Breast epithelium (tissue), 4 donors: ENCODE measurements at places on chromosomes 11 and 22. TPM values are rescaled to one million over a fixed set of nuclear protein-coding genes. Genes with fewer than 3 reads are reported as not detected.

The HTR3B gene
- not detected for total RNA-seq

The GLYATL2 gene
- total RNA-seq = 1.3 TPM

The OR4D5 gene
- not detected for total RNA-seq

The MUC6 gene
- 1.3 TPM for total RNA-seq

The PVALB gene
- total RNA-seq = not detected

The POU2AF3 gene
- 1.6 TPM for total RNA-seq

The PKDREJ gene
- total RNA-seq = not detected

The ZNF280B gene
- total RNA-seq = 0.44 TPM

DNA sequence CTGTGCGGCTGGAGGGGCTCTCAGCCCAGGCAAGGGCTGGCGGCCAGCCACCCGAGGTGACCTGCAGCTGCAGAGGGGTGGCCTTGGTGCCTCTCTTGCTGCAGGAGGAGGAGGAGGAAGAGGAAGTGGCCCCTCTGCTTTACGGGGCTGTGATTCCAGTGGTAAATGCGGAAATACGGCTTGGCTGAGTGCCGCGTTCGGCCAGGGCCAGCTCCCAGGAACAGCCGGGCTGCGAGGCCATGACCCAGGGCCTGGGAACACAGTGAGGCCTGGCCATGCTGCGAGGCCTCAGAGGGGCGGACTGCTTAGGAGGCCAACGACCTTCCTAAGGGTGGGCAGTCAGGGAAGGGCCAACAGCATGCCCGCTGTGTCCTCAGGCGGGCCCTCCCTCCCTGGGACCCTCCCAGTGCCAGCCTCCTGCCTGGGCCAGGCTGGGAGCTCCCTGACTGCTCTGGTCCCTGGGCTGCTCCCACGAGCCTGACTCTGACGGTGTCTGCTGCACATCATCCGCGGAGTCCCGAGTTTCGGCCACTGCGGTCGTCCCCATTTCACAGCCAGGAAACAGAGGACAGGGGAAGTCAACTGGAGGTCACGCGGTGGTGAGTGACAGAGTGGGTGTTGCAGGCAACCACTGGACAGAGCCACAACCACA lies 20.8 kb upstream of the PPARA start:
- DNase-seq = no peak

DNA sequence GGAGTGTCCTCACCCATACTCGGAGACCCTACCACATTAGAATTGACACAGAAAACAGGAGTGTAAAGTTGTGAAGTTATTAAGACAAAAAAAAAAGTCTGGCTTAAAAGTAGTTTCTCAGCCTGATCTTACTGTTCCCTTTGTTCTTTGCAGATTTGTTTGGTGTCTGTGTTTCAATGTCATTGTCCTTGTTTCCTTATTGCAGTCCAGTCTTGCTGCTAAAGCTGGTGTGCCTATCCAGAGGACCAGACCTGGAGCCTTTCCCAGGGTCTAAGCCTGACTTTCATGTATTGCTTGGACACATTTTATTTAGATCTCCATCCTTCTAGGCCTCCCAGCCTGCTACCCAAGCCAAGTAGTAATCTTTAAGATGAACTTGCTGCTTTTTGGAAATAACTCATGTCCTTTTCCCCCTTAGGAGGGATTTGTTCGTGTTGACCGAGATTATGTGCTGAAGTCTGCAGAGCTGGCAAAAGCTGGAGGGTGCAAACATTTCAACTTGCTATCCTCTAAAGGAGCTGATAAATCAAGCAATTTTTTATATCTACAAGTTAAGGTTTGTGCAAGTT lies 11.3 kb upstream of the PRMT3 start:
- DNase-seq = no peak

DNA sequence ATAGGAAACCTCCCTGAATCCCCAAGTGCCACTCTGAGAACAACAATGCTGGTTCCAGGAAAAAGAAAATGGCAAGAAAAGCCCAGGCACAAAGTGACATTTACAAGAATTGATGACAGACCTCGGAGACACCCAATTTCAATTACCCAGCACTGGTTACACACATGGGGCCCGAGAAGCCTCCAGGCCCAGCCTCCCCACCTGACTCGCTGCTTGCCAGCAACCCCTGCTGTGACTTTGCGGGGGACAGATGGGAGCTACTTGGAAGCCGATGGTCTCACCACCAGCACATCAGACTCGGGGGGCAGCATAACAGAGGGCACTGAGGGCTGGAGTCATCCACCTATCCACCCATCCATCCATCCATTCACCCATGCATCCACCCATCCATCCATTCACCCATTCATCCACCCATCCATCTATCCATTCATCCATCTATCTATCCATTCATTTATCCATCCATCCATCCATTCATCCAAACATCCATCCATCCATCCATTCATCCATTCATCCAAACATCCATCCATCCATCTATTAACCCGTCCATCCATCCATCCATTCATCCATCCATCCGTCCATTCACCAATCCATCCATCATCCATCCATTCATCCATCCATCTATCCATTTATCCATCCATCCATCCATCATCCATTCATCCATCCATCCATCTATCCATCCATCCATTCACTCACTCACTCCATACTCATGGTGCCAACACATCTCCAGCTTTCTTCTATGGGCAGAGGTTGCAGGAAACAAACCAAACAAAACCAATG lies 567.6 kb downstream of the BRD1 start:
- peak; percentile 27 for DNase-seq

GRCh38 chr22:17239156-17239701 lies 20.0 kb upstream of the ADA2 start:
- DNase-seq = no peak

DNA sequence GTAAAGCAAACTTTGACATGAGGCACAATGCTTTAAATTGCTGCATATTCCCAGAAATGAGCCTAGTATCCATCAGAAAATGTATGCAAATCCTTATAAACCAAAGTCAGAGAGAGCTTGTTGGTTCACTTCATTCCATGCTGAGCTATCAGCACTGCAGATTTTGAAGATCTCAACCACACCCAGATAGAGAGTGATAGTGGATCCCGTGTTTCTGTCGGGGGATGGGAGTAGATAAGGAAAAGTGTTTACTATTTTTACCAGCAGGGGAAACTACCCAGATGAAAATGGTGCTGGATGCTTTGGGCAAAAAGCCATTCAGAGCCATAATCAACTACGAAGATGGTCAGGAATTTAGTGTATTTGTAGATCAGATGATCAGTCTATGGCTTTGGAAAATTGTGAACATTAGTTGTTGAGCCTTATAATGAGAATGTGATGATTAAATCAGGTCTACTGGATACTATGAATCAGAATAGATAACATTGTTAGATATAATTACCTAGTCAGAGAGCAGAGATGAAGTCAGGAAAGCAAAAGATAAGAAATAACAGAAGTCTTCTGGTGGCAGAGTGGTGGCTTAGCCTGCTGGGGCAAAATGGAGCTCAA lies 10.8 kb downstream of the OR51B6 start:
- no peak for DNase-seq

GRCh38 chr11:28110108-28110820 lies 2.1 kb downstream of the METTL15 start:
- DNase-seq = peak; percentile 71

- DNase-seq = peak; percentile 49
Observed at GRCh38 chr11:83092488-83093384, 21.0 kb upstream of the RAB30 start.

- no peak for DNase-seq
Observed at GRCh38 chr11:117997823-117998579, 11.8 kb downstream of the IL10RA start.

DNA sequence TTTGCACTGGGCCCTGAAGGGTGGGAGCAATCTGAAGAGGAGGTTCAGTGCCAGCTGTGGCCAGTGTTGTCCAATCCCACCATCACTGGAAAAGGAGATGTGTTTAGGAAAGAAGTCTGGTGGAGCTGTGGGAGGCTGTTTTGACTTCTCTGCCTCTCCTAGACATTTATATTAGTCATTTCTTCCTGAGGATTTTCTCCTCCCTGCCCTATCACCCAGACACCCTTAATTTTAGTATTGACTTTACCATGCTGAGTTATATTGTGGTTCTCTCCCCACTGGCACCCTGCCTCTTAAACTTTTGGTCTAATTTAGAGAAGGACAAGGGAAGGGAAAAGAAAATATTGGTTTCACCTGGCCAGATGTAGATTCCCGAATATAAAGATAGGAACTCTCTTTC lies 159.1 kb downstream of the WNT11 start:
- DNase-seq = no peak

DNA sequence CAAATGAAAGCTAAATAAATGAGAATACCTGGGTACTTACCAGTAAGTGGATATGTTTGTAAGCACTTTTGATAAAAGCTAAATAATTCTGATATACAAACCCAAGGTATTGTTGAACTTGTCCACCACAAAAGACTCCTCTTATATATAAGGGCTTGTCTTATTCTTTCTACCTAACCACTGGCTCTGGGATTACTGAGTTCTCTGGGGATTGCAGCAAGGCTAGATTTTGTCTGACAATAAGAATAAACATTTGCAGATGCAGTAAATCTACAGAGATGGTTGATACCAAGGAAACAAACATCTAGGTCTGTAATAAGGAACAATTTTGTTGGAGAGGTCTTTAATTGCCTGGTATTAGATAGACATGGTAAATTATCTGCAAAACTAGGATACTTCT lies at the start of gene OR51A4:
Gene OR51A4 (minus strand): TSS at position 101 of the 400 bp plus-strand sequence. CDS start 505 bp downstream, outside the sequence.
- no peak for DNase-seq

DNA sequence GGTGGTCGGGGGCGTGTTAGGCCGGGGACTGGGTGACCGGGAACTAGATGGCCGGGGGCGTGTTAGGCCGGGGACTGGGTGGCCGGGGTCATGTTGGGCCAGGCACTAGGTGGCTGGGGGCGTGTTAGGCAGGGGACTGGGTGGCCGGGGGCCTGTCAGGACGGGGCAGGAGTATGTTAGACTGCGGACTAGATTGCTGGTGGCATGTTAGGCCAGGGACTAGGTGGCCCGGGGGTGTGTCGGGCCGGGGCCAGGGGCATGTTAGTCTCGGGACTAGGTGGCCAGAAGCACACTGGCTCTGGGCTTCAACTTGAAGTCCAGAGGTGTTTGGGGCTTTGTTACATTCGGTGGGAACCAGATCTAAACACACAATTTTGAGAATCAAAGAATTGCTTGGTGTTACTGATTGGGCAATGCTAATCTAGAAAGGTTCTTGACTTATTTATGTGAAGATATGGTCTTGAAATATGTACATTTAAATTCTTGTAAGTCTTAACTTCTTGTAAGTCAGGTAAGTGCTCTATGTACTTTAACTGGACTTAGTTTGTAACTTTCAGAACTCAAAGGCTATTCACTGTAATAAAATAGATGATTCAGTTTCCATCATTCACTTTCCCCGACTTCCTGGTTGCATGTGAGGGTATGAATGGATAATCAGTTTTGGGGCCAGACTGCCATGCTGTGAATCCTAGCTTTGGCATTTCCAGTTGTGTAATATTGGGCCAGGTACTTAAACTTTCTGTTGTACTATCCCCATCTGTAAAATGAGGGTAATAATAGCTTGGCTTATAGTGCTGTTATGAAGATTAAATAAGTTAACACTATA lies 1.1 kb downstream of the EXT2 start:
- no peak for DNase-seq

GRCh38 chr22:50530877-50531545 lies 1.2 kb upstream of the TYMP start:
- peak; percentile 85 for DNase-seq

- no peak for DNase-seq
Observed at GRCh38 chr11:9745411-9746211, 81.7 kb downstream of the SWAP70 start.

- DNase-seq = peak; percentile 47
Observed at GRCh38 chr11:64971421-64972233, at the start of gene MAJIN. Gene MAJIN, minus strand, starts transcription at chr11:64972108. Its CDS starts 12,703 bp downstream, at chr11:64959405.

GRCh38 chr22:42901790-42902508 lies 44.9 kb upstream of the ARFGAP3 start:
- no peak for DNase-seq

DNA sequence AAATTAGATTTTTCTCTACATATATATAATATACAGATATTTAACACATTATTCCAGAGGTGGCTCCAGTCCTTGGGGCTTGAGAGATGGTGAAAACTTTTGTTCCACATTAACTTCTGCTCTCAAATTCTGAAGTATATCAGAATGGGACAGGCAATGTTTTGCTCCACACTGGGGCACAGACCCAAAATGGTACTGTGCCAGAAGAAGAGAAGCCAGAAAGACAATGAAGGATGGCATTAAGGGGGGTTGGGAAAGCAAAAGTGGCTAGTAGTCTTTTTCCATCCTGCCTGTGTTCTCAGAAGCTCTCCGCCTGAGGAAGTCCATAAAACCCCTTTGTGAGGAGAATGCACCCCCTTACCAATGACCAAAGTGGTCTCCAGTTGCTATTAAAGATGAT lies 40.1 kb downstream of the OSBP start:
- DNase-seq = no peak

DNA sequence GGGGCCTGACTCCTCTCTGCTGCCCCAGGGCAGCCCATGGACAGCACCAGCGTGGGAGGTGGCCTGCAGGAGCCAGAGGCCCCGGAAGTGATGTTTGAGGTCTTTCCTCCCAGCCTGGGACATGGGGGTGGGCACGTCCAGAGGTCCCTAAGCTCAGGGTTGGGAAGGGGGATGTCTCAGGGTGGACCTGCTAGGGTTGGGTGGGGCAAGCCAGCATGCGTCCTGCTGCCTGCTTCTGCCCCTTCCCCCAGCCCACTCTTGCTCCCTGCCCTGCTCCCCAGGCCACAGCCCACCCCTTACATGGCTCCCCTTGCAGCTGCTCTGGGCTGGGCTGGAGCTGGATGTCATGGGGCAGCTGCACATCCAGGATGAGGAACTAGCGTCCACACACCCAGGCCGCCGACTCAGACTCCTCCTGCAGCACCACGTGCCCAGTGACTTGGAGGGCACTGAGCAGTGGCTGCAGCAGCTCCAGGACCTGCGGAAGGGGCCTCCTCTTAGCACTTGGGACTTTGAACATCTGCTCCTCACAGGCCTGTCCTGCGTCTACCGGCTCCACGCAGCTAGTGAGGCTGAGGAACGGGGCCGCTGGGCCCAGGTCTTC lies 1.3 kb downstream of the FAM180B start:
- no peak for DNase-seq

GRCh38 chr11:32427616-32427934 lies 7.8 kb downstream of the WT1 start:
- DNase-seq = no peak

DNA sequence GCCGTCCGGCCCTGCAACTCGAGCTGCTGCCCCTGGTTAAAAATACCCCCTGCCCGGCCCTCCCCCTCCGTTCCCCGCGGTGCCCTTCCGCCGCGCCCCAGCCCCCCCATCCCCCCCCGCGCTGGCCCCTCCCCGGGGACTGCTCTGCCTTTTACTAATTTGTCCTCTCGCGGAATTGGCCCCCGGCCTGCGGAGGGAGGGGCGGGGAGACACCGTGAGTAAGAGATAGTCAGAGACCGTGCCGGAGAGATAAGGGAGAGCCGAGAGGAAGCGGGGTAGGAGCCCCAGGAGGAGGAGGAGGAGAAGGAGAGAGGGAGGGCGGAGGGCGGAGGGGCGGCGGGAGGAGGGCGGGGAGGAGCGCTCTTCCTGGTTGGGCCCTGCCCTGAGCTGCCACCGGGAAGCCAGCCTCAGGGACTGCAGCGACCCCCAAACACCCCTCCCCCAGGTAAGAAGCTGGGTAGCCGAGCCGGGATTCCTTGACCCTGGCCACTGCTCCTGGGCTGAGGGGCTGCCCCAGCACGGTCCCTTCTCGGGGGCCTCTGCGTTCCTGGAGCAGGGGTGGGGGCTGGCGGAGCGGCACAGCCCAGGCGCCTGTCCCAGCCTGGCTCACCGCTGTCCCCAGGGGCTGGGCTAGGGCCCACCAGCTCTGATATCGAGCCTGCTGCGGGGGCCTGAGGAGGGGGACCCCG lies at the start of gene CAPN1:
Gene CAPN1 (plus strand): TSS at position 360 of the 689 bp plus-strand sequence. CDS start 774 bp downstream, outside the sequence.
- DNase-seq = peak; percentile 62

GRCh38 chr11:64000026-64000739 lies 13.9 kb downstream of the OTUB1 start:
- peak; percentile 44 for DNase-seq
